Caki2 (cell line): ENCODE measurements at places on chromosomes 7 and 10. TPM values are rescaled to one million over a fixed set of nuclear protein-coding genes. Genes with fewer than 3 reads are reported as not detected.

The PRRT4 gene
- 0.91 TPM in 1 of 2 replicates, not detected in the other for total RNA-seq

The ELFN1 gene
- not detected in 2 replicates for total RNA-seq

The SLF2 gene
- 8.1 and 8.9 TPM in 2 replicates for total RNA-seq

The SPACDR gene
- total RNA-seq: not detected in 2 replicates

The ZCCHC24 gene
- total RNA-seq: 3.7 and 5.7 TPM in 2 replicates

The SLC26A5 gene
- total RNA-seq: not detected in 2 replicates
